ENCODE measurements at places on chromosomes 6 and 20.

GRCh38 chr6:16438718-16439591 is 200.6 kb downstream of the GMPR start:
- DNase-seq: peak; percentile 62

DNA sequence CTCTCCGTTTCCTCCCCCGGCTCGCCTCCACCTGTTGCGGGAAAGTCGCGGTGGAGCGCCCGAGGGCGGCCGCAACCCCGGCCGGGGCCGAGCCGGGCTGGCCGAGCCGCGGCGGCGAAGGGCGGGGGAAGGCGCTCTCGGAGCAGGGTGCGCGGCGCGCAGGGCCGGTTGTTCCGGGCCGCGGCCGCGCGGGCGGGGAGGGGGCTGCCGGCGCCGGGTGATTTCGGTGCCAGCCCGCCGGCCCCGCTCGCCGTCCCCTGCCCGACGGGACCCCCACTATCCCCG is 235 bp downstream of the MAP7 start:
- DNase-seq: no peak

GRCh38 chr6:84526631-84527030 is 237.8 kb downstream of the TBX18 start:
- peak; percentile 20 for DNase-seq

DNA sequence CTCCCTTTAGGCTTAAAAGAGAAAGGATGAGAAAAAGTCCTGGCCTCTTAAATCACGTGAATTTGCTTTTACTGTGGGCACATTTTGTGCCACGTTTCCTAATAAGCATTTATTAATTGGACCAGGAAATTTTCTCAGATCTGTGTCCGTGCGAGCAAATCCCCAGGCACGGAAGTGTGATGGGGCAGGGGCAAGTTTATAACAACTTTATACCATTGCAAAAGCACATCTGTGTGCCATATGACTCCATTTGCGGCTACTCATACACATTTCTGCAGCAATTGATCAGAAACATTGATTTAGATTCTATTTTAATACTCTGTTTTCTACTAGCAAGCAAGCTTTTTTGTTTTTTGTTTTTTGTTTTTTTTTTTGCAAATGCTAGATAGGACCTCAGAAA is 373.2 kb downstream of the TAF4 start:
- DNase-seq: no peak

- DNase-seq: no peak
Measured at GRCh38 chr20:10673176-10673841, 490 bp downstream of the JAG1 start.

DNA sequence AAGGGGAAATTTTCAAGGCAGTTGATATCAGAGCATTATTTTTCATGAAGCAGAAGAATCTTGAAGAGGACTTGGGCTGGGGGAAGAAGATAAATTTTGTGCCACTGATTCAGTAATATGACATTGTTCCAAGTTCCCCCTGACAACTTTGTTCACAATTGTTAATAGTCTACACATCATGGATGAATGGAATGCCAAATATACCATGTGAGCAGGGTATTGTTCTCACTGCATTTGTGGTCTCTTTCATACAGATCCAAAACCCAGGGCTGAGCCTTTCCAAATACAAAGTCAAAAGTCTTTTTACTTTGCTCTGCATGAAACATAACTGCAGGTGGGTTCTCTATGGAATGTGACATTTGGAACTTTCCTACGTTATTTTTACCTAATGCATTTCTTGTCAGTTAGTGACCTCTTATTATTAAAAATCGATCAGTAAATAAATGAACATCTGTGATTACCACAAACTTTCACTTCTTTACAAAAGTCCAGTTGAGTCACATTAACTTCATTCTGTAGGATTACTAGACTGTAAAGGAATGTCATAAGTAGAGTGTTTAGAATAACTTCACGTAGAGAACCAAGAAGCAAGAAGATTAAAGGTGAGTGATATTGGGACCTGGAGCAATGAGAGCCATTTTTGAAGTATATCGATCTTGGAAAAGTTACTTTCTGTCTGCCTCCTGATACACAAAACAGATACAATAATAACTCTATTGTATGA is 100.9 kb downstream of the RCAN2 start:
- DNase-seq: no peak

DNA sequence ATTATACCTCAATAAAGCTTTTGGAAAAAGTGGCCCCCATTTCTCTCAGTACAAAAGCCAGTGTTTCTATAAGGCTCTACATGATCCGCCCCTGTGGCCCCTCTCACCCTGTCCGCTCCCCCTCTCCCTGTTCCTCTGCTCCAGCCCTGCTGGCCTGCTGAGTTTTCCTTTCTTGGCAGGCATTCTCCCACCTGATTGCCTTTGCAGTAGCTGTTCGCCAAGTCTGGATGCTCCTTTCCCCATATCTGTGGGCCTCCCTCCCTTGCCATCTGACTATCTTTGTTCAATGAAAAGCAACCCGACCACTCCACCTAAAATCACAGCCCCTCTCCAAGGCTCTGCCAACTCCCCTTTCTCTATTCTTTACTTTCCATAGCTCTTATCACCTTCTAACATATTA is 33.2 kb downstream of the CDH22 start:
- no peak for DNase-seq

DNA sequence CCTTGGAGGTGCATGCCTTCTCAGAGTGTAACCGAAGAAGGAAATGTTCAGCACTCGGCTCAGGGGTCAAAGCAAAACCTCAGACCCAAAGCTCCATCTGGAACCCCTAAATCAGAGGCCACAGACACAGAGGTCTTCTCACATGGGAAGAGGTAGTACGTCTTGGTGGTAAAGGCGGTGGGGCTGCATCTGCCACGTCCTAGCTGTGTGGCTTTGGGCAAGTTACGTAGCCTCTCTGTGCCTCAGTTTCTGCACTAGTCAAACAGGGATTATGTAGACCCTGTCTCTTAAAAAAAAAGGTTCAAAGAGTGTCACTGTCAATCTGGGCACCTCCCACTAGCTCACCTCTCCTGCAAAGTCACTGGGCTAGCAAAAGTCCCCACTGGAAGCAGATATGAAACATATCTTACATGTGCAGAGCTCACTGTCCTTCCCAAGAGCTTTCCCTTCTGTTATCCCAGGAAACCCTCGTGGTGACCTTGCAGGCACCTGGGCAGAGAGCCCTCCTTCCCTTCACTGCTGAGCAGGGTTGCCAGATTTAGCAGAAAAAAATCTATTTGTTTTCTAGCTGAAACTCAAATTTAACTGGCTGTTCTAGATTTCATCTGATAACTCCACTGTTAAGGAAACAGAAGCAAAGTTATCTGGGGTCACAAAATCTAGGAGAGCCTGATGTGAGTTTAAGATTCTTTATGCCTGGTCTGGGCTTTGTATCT is 18.0 kb upstream of the NAA20 start:
- no peak for DNase-seq

- no peak for DNase-seq
Measured at GRCh38 chr6:139699335-139699734, 324.9 kb upstream of the CITED2 start.

GRCh38 chr20:48287021-48287494 is 501.8 kb upstream of the SULF2 start:
- DNase-seq: no peak

- no peak for DNase-seq
Measured at GRCh38 chr6:83044091-83044768, 21.4 kb downstream of the UBE3D start.

GRCh38 chr6:43434001-43434840 is 6.9 kb downstream of the ABCC10 start:
- no peak for DNase-seq

DNA sequence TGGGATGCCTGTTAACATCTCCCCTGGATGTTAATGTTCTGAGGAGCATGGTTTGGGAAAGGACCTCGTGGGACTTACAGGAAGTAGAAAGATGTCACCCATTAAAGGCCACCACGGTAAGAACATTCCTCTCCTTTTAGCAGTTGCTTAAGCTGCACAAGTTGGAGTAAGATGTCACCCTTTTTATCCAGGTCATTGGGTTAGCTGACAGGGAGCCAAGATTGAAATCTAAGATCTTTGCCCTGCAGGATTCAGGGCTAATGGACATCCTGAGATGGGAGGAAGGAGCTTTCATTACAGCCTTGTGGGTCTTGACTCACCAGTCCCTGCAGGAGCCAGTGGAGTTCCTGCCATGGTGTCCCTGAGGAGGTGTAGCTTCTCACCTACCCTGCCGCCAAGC is 22.1 kb downstream of the PABPC1L start:
- DNase-seq: no peak

GRCh38 chr20:43178080-43178479 is 11.6 kb downstream of the PTPRT start:
- no peak for DNase-seq

GRCh38 chr20:51029963-51030920 is 7.3 kb upstream of the KCNG1 start:
- DNase-seq: no peak

DNA sequence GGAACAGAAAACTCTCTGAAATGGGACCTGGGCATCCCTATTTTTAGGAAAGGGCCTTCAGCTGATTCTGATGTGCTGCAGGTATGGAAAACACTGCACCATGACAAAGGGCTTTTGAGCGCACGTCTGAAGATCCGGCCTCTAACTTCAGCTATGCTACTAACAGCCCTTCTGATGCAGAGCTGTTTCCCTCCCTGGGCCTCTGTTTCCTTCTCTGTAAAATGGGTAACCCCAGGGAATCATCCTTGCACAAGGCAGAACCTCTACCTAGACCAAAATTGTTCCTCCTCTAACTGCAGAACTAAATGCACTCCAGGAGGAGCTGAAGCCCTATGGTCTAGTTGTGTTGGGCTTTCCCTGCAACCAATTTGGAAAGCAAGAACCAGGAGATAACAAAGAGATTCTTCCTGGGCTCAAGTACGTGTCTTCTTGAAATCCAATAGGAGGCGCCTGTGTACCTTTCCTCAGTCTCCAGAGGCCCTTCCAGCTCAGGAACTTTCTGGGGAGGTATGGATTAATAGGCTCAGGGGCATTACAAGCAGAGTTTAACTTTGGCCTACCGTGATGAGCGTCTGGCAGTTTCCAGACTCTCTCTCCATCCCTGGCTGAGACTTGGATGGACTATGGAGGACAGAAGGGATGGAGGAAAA is 5.9 kb downstream of the GPX5 start:
- no peak for DNase-seq

- DNase-seq: no peak
Measured at GRCh38 chr6:135347887-135348286, 149.7 kb downstream of the AHI1 start.

- DNase-seq: no peak
Measured at GRCh38 chr6:23073821-23074220, 504.5 kb downstream of the HDGFL1 start.

- DNase-seq: no peak
Measured at GRCh38 chr20:474581-474980, 12.2 kb upstream of the TBC1D20 start.

DNA sequence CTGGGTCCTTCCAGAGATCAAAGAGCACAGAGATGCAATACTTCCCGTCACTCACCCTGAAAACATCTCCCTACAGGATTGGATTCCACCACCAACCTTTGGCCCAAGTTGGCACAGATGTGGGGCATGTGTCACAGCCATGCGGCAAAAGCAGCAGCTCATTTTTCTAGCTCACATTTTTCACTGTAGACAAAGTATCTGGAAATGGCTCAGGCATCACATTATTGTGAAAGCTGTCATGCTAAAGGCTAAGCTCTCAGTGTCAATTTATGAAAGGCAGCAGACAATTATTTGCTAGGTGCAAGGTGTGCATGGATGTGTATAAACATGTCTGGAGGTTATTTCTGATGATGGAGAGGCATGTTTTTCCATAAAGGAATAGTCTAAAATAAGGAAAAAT is 248.8 kb upstream of the PRND start:
- no peak for DNase-seq

DNA sequence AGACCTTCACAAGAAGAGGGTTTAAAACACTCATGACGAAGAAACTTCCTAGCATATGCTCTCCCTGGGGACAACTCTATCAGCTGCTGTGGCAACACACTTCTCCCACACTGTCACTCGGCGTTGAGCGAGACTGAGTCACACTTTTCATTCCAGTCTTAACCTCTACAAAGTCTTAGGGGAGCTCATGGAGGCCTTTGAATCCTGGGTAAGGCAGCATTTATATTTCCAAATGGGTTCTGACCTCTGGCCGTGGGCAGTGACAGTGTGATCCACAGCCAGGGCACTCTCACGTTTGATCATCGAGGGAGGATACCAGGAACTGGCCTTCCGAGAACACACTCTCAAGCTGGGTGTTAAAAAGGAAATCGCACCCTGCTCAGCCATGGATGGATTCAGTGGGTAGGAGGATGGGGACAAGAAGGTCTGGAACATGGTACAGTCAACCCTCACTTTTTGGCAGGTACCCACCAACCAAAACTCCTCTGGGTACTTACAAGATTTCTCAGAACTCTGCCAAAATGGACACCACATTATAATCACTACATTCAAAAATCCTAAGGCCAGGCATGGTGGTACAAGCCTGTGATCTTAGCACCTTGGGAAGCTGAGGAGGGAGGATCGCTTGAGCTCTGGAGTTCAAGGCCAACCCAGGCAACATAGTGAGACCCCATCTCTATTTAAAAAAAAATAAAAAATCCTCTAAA is 19.6 kb downstream of the RRBP1 start:
- DNase-seq: peak; percentile 55

GRCh38 chr20:44973053-44973452 is 6.7 kb downstream of the STK4 start:
- DNase-seq: no peak

GRCh38 chr20:25249198-25249931 is 1.5 kb downstream of the PYGB start:
- DNase-seq: no peak

- no peak for DNase-seq
Measured at GRCh38 chr6:144690666-144691065, 405.5 kb downstream of the UTRN start.

- no peak for DNase-seq
Measured at GRCh38 chr6:110048221-110048875, 70.2 kb downstream of the GPR6 start.

GRCh38 chr6:38480036-38480435 is 159.7 kb downstream of the BTBD9 start:
- DNase-seq: no peak

GRCh38 chr6:116969211-116969863 is 92.3 kb downstream of the RFX6 start:
- peak; percentile 48 for DNase-seq

DNA sequence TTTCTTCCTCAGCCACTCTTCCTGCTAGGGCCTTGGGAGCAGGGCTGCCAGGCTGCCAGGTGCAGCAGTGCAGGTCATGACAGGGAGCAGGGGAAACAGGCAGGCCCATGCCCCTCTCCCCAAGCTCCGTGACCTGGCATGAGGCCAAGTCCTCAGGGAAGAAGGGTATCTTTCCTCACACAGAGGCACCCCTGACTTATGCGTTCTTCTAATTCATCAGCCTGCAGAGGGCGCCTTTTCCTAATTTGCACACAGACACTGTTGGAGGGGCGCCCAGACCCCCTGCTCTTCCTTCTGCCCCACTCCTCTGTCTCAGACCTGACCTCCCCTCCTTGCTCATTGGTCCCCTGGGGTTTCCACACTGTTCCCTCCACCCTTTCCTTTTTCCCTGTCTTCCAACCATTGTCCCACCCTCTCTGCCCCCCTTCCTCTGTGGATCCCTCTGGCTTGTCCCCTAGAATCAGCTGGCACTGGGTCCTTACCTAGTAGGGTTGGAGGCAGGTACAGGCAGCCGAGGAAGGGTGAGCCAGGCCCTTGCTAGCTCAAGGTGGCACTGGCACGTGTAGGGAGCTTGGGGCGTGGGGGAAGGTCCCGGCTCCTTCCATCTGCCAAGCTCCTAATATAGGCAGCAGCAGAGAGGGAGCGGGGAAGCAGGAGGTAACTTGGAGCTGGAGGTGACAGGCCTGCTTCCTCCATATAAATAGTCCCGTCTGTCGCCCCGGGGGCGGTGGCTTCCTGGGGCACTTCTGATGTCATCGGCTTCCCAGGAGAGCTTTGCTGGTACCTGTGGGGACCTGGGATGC is 154.9 kb upstream of the MLN start:
- no peak for DNase-seq

- no peak for DNase-seq
Measured at GRCh38 chr6:164579035-164579434, 730.4 kb downstream of the C6orf118 start.
